ENCODE measurements at places on chromosomes 1 and 21.

DNA sequence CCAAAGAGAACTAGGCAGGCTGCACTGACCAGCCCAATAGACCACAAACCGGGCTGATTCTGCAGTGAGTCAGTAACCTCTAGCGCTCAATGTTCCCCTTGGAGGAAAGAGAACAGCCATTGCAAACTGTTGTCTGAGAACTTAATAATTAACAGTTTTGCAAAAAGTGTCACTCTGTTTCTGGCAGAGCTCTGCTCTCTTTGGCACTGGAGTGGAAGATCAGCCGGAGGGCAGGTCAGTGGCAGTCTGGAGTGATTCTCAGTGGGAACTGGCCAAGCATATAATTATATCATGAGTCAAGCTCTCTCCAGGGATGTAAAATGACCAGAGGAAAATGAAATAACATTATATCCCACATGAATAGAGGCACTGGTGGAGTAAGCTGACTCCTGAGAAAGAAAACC, 238.3 kb downstream of the HLX start:
- no peak for DNase-seq

DNA sequence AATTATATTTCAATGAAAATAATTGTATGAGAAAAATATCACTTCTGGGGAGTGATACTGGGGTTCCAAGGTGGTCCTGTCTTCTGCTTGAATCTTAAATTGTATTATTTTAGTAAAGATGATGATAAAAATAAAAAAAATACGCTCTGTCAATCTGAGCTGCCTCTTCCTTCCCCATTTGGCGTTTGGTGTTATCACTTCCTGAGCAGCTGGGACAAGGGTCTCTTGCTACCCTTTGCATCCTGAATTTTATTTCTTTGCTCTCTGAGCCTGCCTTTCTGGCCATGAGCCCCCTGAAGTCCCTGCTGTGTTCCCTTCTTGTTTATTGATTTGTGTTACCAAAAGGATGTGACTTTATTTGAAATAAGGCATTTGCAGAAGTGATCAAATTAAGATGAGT, 111.0 kb downstream of the KCNJ6 start:
- DNase-seq, result no peak

GRCh38 chr1:6127587-6128163, 52.4 kb downstream of the CHD5 start:
- DNase-seq, result peak; percentile 62

DNA sequence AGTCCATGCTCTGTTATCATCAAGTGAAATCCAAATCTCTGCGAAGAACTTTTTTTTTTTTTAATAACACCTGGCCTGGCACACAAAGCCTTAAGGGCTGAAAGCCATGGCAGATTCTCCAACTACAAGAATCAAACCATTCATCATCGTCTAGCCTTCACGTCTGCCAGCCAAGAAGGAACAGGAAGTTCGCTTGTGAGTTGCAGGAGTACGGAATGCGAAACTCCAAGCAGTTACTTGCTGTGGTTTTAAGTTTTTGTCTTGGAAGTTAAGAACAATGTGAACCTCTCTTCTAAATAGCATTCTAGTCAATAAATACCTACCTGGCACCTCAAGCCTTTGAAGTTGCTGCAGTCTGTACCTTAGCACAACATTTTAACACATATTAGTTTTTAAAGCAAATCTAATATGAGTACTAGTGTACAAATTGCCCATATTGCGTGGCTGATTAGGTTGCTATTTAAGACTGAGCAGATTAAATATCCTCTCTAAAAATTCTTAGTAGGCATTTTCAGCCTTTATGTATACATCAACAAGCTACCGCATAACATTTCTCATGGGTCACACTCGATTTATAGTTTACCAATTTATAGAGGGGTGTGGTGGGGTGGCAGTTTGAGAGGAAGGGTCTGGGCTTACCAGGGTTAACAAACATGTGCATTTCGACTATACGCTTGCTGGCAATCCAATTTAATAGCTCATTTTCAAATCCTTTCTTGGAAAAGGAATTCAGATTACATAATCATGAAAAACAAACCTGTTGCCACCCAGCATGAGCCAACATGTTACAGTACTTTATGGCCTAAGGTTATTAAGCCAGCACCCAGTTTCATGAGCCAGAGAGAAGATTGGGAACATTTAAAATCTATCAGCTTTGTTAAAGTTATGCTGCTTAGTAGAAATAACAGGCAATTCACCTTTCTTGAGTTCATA, 22.2 kb upstream of the PTPN14 start:
- DNase-seq, result no peak

- no peak for DNase-seq
Observed at GRCh38 chr1:230391776-230392535, 34.2 kb downstream of the PGBD5 start.

DNA sequence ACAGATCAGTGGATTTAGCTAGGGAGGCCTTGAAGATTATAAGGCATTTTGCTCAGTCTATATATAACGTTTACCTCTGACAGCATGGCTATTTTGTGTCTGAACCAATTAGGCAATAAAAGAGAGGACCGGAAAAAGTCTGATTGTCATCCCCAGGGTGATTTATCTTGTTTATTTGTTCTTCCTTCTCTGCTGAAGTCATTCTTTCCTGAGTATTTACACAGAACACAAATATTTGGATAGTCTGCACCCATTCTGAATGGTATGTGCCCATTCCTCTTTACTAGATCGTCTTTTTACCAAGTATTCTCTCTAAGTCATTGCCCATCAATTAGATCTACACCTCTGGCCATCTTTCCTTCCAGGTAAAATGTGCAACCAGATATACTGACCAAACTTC, 1602.9 kb downstream of the KCNT2 start:
- no peak for DNase-seq

DNA sequence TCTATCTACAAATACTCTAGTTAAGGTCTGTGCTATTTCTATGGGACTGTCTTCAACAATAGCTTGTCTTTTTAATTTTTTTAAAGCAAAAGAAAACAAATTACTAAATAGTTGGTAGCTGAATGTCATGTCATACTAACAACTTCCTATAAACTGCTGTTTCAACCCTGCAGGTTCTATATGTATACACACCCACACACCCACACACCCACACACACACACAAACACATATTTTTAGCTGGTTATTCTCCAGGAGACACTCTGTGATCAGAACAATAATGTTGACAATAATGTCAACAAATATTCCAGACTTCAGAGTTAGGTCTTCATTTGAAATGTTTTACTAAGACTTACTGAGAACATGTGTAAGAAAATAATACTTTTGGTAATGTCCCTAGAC, 66.7 kb downstream of the AK5 start:
- DNase-seq, result no peak

- no peak for DNase-seq
Observed at GRCh38 chr1:113074237-113074636, 1.2 kb downstream of the LRIG2 start.

DNA sequence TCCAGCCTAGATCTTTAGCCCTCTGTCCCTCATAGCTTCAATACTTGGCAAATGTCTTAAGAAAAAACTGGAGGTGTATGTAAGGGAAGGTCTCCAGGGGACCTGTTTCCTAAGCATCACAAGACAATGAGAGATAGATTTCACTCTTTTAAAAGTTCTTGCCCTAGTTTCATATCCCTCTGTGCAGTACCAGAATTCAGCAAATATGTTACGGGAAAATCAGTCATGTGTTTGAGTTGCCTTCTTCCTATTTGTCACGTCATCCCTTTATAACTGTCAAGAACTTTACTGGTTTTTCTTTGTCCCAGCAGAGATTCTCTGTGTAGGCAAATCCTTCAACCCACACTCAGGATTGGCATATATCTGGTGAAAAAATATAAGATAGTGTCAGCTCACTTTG, 32.3 kb downstream of the DNASE2B start:
- no peak for DNase-seq

DNA sequence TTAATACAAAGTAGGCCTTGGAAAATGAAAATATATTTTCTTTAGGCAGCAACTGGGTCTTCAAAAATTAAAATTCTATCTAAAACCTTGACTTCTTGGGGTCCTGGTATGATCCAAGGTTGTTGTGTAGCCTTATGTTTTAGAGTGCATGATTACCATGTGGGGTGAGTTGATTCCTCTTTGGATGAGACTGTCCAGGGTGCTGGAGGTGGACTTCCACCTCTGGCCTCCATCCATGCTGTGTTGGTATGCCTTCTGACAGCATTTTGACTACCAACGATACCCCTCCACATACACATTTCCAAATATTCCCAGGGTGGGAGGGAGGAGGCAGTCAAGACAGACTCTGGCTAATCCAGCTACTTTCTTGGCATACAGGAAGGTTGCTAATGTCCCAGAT, 205.0 kb downstream of the TNR start:
- no peak for DNase-seq
